Caco-2 (cell line): ENCODE measurements at places on chromosomes 7 and 10.

DNA sequence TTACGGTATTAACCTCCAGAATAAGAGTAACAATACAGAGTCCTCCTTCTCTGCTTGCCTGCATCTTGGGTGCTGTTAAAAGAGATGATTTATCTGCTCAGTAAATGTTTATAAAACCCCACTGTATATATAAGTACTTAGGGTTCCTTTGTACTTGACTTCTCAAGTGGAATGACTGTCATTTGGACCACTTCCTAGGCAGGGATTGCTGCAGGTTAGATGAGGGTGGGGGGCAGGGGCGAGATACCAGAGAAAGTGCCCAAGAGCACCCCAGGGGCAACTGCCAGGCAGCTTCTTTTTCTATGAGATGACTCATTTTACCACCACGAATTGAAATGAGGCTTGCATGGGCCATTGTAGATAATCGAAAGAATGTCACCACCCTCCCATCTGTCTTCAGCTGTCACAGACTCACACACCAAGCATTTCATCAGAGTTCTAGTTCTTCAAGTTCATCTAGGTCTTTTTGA, 421.9 kb upstream of the GALNT17 start:
- H3K27ac ChIP-seq = peak overlapping the region; percentile 51
- H3K4me3 ChIP-seq = no peak overlapping the region
- DNase-seq = peak; percentile 55
- H3K27me3 ChIP-seq = no peaks in the 10 kb centered on the region
- no peaks in the 10 kb centered on the region; the same call in 1 of the 2 replicates for H3K36me3 ChIP-seq
- peaks cover 27% of the 10 kb centered on the region for H3K4me1 ChIP-seq

DNA sequence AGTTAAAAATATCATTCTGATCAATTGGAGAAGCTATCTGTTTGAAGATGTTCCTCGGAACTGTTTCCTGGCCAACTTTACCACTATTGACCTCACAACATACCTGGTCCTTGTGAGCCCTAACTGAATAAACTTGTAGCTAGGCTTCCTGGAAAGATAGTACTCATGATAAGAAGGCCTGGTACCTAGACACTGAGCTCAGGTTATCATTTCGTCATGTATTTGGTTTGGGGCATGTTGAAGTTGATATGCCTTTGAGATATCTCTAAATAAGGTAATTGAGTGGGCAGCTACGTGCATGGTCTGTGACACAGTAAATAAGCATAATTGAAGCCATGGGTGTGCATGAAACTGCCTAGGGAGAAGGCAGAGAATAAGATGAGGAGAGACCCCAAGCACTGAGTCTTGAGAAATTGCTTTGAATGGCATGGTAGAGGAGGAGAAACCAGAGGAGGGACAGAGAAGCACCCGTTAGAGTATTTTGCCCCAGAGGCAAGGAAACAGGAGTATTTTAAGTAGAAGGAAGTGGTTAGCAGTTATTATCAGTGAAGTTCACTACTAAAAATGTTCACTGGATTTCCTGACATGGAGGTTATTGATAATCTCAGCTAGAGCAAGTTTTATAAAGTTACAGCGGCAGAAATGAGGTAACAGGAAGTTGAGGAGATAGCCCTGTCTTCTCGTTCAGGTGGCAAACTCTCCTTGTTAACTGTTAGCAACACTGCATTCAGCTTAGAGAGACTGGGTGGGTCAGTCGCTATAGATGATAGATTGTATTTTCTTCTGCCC, 55.6 kb downstream of the CC2D2B start:
- DNase-seq = no peak
- H3K27ac ChIP-seq = no peak overlapping the region
- no peak overlapping the region for H3K4me3 ChIP-seq
- H3K4me1 ChIP-seq = no peaks in the 10 kb centered on the region
- H3K27me3 ChIP-seq = no peaks in the 10 kb centered on the region
- H3K36me3 ChIP-seq = no peaks in the 10 kb centered on the region

- H3K4me3 ChIP-seq = peak overlapping the region; percentile 46
- no peaks in the 10 kb centered on the region; the same call in 1 of the 2 replicates for H3K27me3 ChIP-seq
- no peak for DNase-seq
- peaks cover 1% of the 10 kb centered on the region for H3K36me3 ChIP-seq
Observed at GRCh38 chr7:55965100-55965470, 700 bp downstream of the NIPSNAP2 start.

DNA sequence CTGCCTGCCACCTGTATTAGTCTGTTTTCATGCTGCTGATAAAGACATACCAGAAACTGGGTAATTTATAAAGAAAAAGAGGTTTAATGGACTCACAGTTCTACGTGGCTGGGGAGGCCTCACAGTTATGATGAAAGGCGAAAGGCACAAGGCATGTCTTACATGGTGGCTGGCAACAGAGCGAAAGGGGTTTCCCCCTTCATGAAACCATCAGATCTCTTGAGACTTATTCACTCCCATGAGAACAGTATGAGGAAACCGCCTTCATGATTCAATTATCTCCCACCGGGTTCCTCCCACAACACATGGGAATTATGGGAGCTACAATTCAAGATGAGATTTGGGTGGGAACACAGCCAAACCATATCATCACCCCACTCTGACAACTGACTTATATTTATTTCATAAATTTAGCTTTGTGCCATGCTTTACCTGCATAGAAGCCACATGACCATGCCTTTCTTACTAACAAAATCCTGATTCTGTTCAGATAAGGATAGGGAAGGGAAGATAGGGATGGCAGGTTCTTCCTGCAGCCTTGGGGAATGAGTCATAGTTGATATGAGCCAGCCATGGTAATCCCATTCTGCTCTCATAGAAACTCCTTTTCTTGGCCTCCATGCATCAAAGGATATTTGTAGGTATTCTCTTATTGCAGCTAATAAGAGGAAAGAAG, 191.3 kb upstream of the AGK start:
- no peaks in the 10 kb centered on the region for H3K36me3 ChIP-seq
- H3K4me1 ChIP-seq = peaks cover 14% of the 10 kb centered on the region; the same call in 1 of the 2 replicates
- H3K27ac ChIP-seq = no peak overlapping the region
- H3K4me3 ChIP-seq = no peak overlapping the region
